ENCODE measurements at places on chromosomes 6 and 20.

DNA sequence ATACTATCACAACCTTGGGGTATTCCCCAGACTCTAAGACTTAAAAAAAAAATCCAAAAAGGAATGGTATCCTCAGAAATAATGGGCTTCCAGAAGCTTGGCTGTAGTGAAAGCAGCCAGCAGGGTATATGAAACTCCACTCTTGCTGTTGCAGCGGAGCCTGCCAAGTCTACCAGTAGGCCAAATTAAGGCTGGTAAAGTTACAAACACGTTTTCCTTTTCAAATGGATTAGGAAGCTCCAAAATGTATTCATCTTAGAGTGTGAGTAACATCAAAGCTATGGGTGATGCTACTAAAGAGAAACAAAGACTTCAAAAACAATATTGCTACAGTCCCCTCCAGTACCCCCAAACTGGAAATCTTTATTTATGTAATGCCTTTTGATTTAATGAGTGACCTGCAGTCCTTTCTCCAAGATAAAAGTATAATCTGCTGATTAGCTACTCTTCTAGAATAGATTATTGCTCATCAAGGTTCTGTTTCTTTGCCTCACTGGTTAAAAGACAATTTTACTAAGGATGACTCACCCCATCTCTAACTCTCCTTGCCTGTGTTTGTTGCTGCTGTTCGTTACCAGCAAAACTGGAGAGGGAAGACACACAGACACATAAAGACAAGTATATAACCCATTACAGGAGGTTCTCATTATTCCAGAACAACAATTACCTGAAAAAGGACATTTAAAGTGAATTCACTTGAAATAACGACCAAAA, 84.9 kb downstream of the BTBD9 start:
- no peak for DNase-seq

DNA sequence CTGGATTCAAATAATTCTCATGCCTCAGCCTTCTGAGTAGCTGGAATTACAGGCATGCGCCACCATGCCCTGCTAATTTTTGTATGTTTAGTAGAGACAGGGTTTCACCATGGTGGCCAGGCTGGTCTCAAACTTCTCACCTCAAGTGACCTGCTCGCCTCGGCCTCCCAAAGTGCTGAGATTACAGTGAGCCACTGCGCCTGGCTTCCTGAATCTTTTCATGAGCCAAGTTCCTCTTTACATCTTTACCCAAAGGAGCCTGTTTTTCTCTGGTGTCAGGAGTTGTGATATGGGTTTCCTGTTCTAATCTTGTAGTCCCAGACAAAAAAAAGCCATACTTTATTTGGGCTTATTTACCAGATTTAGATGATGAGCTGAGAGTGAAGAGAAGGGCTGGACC, 34.4 kb downstream of the PCNA start:
- DNase-seq, result no peak

DNA sequence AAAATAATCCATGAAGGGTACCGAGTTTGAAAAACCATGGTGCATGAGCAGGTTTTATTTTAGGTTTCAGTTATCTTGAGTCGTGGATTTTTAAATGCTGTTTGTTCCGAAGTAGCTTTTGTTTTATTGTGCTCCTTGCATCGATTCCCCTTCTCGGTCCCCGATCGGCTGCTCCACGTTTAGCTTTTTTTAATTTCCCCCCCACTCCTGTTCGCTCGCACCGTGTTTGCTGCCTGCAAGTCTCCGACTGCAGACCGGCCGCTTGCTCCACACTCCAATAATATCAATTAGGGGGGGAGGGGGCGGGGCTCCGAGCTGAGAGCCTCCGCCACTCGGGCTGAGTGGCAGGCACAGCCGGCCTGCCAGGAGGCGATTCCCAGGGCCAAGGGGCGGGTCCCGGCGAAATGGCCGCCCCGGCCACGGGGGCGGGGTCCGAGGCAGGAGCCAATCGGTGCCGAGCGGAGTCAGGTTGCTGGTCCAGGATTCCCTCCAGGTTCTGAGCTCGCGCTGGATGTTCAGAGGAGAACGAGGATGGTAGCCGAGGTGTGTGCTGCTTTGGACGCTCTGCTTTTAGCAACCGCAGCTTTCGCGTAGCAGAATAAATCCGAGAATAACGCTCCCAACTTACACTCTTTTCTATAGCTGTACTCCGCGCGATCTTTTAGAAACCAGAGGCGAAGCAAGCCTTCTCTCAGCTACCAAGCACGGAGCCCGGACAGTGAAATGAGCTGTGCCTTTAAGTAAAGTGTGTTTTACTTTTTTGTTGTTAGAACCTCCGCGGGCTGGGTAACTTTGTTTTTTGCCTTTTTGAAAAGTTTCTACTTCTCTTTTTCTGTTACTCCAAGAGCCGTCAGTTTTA, at the start of gene EPHA7:
EPHA7 (minus strand) TSS at position 256 of the 859 bp plus-strand sequence; CDS start at position 38, 218 bp downstream.
- peak; percentile 94 for DNase-seq

DNA sequence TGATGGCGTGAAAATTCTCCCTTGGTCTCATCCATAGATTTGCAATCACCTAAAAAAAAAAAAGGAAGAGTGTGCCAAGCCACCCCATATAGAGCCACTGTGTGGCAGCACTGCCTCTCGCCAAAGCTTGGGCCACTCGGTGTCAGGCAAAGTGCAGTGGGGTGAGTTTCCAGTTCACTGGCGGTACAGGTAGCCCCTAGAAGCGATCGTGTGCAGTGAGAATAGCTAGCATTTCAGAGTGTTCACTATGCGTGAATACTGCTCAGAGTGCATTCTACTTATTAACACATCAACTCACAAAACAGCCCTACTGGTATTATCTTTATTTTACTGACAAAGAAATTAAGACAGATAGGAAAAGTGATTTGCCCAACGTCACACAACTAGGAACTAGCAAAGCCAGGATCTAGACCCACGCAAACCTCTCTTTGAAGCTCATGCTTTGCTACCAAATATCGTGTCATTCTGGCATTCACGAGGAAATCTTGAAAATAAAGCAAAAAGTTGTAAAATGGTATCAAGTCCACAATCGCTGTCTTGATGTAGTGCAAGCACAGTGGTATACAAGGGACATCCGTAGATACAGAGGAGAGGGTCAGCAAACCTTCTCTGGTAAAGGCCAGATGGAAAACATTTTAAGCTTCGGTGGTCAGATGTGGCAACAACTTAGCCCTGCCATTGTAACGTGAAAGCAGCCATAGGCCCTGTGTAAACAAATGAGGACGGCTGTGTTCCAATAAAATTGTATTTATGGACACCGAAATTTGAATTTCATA, 10.4 kb upstream of the GCNT2 start:
- peak; percentile 66 for DNase-seq

DNA sequence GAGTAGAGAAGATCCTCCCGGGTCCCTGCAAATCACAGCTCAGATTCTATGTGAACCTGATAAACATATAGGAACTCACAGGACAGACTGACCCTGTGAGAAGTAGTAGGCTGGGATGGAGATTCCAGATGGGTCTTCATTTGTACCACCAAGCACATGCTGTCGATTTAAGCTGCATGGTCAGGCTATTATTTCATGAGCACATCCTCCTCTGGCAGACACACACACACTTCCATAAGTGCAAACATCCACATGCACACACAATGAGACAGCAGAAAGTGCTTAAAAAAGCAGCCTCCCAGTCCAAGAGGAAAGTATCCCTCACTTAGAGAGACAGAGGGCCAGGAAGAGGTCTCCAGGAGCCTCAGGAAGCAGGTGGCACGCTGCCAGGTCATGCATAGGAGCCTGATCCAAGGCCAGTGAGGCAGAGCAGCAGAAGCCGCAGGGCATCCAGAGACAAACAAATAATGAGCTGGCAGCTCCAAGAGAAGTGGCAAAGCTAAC, 131.8 kb downstream of the UNC5CL start:
- peak; percentile 73 for DNase-seq

DNA sequence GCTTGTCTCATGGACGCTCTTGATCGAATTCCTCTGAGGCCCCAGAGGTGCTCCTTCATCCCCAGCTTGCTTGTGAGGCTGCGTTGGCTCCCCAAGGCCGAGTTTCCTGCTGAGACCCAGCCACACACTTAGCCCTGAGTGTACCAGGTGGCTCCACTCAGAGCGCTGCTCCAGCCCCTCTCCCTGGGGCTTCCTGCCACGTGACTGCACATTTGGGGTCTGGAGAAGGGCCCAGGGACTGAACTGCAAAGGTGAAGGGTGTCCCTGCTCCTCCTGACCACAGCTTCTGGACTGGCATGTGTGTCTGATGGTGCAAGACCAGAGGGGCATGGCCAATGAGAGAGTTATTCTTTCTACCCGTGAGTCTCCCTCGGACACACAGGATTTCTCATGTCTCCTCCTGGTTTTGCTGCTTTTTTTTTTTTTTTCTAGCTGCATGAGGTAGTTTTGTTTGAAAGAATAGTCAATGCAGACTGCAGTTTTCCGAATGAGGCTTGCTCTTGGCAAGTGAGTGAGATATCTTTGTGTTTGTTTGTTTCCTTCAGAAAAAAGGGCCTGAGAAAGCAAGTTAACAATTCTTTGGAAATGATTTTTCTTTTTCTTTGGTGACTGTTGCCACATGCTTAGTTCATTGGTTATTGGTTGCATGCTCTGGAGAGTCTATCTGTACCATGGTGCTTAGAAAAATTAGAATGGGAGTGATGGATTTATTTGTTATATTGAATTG, 3.1 kb upstream of the ZNF831 start:
- no peak for DNase-seq

DNA sequence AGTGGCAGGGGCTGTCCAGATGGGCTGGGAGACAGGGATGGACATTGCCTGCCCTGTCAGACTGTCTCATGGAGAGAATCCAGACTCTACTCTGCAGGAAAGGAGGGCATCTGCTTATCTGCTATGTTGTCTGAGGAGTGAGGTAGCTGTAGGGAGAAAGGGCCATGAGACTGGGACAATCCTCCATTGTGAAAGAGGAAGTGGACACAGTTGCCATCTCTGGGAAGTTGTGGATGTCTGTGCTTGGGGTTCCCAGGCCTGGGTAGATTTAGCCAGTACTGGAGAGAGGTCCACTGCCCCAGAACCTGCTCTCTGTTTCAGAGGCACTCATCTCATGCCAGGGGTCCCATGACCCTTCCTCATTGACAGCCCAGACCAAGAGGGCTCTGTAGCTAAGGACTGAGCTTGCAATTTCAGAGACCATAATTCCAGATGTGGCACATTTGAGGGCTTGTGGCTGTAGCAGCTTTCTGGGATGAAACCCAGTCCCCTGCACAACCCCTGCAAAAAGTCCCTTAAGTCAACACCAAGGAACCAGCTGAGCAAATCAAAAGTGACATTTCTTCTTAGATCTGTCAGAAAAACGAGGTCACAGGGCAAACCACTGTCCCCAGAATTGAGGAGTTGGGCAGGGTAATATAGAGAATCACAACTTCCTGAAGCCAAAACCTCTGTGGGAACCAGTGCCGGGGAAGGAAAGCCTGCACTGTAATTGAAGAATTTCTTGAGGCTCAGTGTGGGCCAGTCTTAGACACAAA, 4.1 kb upstream of the SIRPG start:
- no peak for DNase-seq

DNA sequence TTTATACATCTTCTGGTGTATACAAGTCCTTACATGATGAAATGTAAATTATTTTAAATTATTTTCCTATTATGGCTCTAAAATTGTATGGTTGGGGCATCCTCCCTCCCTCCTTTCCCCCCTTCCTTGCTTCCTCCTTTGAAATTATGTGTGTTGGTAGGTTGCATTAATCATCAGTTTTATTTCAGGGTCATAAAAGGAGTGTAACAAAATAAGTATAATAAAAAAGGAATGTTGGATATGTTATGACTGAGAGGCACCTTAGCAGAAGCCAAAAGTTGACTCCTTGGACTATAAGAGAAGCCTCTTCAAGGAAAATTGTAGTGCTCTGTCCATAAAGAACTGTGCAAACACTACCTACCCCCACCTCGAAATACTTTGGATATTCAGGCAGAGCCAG, 46.6 kb upstream of the PTPRK start:
- no peak for DNase-seq

DNA sequence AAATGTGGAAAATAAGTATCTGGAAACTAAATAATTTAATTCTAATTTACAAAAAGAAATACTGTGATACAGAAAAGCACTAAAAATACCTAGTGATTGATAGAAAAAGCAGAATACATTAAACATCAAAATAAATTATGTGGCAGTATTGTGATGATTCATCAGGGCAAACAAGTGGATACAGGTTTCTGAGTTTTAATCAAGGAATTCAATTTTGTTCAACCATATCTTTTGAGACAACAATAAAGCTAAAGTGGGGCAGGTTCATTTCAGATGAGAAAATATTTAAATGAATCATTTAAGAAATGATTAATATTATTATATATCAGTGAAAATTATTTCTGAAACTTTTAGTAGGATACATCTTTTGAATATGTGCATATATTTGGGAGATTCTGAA, 49.8 kb downstream of the GRIK2 start:
- DNase-seq, result no peak

DNA sequence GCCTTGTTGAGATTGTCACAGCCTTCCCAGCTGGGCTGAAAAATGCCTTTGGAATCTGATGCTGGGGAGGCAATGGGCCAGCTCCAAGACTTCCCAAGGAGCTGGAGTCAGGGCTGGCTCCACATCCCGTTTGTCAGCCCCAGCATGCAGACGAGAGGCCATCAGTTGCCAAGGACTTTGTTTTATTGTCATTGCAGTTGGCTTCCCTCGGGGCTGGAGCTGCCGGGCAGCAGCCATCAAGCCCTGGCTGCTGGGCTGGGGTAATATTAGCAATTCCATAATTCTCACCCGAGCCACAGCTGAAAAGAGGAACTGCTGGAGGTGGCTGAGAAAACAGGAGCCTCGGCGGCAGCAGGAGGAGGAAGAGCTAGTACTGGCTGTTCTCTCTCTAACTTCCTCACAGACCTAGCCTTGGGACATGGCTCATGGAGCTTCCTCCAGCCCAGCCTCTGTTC, 182.5 kb downstream of the CDC5L start:
- DNase-seq, result no peak

DNA sequence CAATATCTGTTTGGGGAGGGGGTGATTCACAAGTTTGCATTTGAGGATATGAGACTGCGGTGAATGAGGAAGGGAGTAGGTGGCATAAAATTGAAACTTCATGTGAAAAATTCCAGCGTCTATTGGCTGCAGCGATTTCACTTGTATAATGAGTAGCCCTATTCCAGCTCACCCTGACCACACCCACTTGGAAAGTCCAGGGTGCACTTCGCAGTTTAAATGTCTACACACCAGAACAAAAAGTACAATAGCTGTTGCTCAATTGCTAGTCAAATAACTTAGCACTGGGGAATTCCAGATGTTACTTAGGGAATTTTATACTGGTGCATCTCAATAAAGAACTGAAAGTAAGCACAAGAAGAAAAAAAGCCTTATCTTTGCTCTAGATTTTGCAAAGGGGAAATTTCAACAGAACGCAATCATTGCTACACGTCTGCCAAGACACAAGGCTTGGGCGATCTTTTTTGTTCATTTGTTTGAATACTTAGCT, 6.3 kb downstream of the TNFAIP3 start:
- no peak for DNase-seq

Data from kidney capillary endothelial cell (primary cell).